Large intestine (tissue), 12 donors: ENCODE measurements at places on chromosomes 11 and 22.

- DNase-seq = no peak
Measured at GRCh38 chr11:3227568-3228444, 4.4 kb downstream of the MRGPRE start.

GRCh38 chr22:42297778-42298177 is 27.3 kb upstream of the TCF20 start:
- no peak for DNase-seq

GRCh38 chr11:130314184-130314749 is 450 bp downstream of the ZBTB44 start:
- peak; percentile 90 for DNase-seq

GRCh38 chr11:59368238-59369022 is 9.7 kb downstream of the OR5AN1 start:
- no peak for DNase-seq

DNA sequence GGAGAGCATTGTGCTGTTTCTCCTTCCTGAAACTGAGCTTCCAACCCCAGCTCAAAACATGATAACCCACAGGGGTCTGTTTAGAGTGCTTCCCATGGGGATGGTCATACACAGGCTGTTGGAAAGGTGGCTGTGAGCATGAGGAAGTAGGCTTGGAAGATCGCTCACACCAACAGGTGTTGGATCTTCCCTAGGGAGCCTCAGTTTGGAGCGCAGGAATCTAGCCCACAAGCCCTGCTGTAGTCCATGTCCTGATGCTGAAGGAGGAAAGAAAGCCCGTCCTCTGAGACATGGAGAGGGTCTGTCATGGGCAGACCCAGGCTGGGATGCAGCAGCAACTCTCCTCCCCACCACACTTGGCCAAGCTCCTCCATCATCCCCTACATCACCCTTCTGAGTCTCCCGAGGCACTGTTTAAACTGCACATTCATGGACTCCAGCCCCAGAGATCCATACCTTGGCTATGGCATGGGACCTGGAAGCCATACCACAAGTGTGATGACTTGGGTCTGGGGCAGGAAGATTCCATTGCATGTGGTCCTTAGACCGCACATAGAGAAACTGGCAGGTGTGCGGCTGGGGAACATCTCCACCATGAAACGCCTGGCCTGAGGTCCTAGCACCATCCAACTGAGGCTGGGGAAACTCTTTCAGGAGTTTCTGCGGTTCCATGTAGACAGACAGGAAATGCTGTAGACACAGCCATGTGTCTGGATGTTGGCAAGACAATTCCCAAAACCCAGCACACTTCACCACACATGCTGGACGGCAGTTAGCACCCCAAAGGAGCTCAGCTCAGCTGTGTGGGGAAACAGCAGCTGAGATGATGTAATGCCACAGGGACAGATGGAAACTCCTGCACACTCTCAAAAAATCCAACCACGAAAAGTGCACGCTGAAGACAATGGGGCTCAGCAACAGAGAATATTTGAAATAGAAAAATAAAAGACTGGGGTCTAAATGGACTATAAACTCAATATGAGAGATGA is 27.6 kb upstream of the TTC12 start:
- peak; percentile 6 for DNase-seq

- DNase-seq = no peak
Measured at GRCh38 chr11:122342089-122342744, 226.2 kb upstream of the BLID start.
